K562 (cell line): ENCODE measurements at places on chromosomes 4 and X. TPM values are rescaled to one million over a fixed set of nuclear protein-coding genes. Genes with fewer than 3 reads are reported as not detected.

Gene HTR2C
- polyA plus RNA-seq = 0.21 and 0.26 TPM in 2 replicates

Gene CT55
- polyA plus RNA-seq = 73.8 and 82.3 TPM in 2 replicates

Gene PAQR3
- polyA plus RNA-seq = 20.5 and 31.8 TPM in 2 replicates

Gene GPR34
- polyA plus RNA-seq = 0.13 TPM in 1 of 2 replicates, not detected in the other

Gene NEIL3
- polyA plus RNA-seq = 11.9 and 14.1 TPM in 2 replicates

Gene CT45A8
- not detected in 2 replicates for polyA plus RNA-seq

Gene PLAC8
- polyA plus RNA-seq = 0.05 TPM in 1 of 2 replicates, not detected in the other

Gene NPNT
- polyA plus RNA-seq = not detected in 2 replicates

Gene HPGDS
- polyA plus RNA-seq = not detected in 2 replicates

Gene ATOH1
- not detected in 2 replicates for polyA plus RNA-seq

DNA sequence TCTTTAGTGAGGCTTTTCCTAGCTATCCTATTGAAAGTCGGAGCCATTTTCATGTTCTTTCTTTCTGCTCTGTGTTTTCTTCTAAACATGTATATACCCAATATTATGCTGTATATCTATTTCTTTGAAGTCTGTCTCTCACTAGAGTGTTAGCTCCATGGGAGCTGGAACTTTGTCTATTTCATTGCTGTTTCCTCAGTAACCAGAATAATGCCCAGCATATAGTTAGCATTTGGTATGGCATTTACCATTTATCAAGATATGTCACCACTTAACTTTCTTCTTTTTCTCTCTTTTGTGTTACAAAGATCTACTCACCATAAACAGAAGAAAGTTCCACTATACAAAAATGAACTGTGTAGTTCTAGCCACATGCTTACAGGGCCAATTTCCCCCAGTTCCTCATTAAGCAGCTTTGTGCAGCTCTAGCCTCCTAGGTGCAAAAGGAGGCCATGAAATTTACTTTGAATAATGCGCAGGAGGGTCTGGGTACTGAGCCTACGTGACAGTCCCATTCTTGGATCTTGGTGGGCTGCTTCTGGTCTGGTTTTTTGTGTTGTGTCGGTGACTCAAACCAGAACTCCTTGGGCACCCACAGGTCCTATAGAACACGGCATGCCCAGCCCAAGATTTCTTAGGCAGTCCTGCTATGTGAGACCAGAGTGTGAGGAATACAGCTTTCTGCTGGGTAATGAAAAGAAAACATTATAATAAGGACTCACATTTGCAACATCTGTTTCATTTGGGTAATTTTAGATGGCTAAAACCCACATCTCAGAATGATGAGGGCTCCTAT lies 302.3 kb upstream of the IGFBP7 start:
- no peak for DNase-seq

DNA sequence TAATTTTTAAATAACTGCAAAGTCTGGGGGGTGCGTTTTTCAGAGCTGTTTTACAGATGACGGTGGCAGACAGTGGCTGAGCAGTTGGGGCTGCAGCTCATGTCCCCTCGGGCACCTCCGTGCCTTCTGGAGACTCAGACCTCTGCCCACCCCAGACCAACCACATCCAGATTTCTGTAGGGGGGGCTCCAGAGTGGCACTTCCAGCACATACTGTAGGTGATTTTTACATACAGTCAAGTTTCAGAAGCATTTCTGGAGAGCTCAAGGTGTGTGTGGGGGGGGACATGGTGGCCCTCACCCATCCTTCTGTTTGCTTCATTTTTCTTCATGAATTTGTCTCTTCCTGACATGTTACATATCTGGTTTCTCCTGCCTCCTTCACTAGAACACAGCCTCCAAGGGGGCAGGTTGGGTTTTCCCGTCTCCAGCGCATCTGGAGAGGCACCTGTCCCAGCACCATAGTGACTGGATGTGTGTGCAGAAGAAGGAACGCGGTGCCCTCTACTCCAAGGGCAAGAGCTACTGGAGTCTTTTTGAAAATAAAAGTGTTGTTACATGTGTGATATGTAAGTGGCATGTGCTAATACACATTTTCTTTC lies 37.5 kb downstream of the TMEM271 start:
- no peak for DNase-seq

- peak; percentile 48 for DNase-seq
Measured at GRCh38 chrX:132292793-132293192, 73.5 kb upstream of the RAP2C start.

DNA sequence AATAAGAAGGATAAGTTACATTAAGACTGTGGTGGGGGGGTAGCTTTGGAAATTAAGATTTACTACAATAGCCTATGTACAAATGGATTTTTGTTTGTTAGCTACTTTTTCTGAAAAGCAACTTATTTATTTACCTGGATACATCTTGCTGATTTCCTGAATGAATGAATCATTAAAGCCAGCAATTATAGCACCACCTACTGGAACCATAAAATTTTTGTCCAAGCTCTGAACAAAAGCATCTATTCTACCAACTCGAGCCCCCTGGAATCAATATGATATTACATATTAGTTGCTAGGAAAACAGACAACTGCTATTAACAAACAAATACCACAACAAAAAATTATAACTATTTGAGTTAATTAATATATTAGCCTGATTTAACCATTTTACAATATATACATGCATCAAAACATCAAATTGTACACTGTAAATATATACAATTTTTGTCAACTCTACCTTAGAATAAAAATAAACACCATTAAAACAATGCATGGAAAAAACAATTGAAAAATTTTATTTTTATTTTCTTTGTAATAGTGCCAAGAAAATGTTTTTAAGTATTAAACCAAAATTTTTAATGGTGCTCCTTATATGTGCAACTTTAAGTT lies 15.3 kb downstream of the SEPSECS start:
- DNase-seq = peak; percentile 26

DNA sequence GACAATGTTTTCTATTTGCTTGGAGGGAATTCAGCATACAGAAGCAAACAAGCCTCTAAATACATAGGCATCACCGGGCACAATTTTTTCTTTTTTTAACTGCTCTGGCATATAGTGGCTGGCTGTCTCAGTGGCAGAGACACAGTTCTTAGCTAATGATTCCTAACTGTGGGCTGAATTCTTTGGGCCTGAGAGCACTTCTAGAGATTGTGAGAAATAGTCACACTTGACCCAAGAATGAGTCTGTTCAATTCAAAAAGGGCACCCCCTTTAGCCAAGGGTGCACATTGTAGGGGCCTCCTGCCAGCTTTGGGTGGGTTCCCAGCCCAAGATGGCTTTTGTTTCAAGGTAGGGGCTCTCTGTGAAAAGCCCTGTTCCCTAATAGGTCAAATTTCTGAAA lies 345.7 kb downstream of the ARHGAP10 start:
- DNase-seq = no peak

DNA sequence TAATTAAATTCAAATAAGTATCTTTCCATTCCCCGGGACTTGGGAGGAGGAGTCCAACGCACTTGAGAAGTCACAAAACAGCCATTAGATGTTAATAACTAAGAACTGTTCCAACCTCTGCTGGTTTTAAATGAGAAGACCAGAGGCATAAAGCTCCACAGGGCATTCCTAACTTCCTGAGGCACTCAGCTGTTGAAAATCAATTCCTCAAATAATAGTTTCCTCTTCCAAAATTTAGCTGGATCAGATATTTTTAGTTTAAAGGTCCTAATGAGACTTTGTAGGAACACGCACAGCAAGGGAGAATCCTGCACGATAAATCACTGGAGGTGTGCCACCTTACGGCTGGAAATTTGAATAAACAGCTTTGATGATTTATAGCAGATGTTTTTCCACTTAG lies 504.3 kb upstream of the ZFP42 start:
- DNase-seq = no peak

DNA sequence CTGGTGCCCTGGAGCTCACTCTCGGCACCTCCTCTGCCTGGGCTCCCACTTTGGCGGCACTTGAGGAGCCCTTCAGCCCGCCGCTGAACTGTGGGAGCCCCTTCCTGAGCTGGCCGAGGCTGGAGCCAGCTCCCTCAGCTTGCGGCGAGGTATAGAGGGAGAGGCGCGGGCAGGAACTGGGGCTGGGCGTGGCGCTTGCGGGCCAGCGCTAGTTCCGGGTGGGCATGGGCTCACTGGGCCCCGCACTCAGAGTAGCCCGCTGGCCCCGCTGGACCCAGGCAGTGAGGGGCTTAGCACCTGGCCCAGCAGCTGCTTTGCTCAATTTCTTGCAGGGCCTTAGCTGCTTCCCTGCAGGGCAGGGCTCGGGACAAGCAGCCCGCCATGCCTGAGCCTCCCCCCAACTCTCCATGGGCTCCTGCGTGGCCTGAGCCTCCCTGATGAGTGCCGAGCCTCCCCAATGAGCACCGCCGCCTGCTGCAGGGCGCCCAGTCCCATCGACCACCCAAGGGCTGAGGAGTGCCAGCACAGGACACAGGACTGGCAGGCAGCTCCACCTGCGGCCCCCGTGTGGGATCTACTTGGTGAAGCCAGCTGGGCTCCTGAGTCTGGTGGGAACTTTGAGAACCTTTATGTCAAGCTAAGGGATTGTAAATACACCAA lies 26.7 kb upstream of the FAM90A26 start:
- DNase-seq = no peak

- no peak for DNase-seq
Measured at GRCh38 chrX:78708262-78708661, 39.3 kb upstream of the LPAR4 start.

DNA sequence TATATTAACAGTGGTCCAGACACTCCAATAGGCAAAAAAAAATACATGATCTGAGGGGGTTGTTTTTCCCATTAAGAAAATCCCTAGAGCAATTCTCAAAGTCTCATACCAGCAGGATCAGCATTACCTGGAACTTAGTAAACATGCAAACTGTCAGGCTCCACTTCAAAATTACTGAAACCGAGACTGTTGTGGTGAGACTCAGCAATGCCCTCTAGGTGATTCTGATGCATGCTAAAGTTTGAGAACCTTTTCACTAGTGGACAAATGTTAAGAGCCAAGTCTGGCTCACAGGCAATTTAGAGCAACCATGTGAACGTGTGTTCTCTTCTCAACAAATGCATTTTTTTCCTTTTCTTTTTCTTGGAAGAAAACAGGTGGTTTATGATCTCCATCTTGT lies 30.2 kb downstream of the NEK1 start:
- DNase-seq = no peak

DNA sequence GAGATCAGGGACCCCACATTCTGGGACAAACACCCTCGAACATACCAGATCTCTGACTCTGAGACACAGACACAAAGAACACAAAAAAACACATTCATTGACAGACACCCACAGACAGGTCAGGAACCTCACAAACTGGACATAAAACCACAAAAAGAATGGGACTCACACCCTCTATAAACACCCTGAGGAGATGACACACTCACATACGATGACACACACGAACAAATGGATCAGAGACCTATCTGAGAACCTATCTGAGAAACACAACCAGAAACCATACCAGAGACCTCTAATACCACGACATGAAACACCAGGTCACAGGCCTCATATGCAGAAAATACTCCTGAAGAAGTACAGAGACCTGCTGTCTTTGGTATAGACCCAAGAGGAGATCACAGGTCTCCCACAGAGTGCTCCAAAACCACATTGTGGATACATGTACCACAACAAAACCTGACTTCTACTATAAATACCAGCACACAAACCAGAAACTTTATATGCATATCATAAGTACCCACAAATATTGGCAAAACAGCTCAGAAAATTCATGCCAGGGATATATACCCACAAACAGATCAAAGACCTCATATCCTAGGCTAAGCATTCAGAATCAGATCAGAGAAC lies 19.5 kb downstream of the SUV39H1 start:
- no peak for DNase-seq

GRCh38 chrX:131918839-131919238 lies 104.3 kb upstream of the STK26 start:
- no peak for DNase-seq

GRCh38 chrX:14505648-14506047 lies 23.7 kb upstream of the GLRA2 start:
- no peak for DNase-seq

- DNase-seq = no peak
Measured at GRCh38 chr4:174696657-174697056, 132.4 kb downstream of the GLRA3 start.

DNA sequence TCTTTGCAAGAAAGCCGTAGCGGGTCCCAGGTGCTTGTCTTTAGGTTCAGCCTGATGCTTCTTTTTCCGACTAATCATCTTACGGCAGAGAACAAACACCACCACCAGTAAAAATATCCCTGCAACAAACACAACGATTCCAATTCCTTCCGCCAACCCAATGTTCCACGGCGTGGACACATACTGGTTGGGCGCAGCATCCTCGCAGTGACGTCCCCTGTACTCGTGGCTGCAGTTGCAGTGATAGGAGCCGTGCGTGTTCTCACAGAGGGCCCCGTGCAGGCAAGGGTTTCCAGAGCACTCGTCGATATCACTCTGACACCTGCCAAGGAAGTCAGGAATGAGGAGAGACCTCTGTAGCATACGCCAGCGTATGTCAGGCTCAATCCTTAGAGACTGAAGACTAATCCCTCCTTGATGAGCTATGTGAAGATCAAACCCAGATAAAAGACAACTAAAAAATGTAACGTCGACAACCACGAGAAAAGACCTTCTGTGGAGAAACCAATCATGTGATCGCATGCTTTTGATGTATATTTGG lies 41.6 kb upstream of the MTNR1A start:
- no peak for DNase-seq

GRCh38 chrX:274904-275475 lies 6.2 kb upstream of the PLCXD1 start:
- no peak for DNase-seq

DNA sequence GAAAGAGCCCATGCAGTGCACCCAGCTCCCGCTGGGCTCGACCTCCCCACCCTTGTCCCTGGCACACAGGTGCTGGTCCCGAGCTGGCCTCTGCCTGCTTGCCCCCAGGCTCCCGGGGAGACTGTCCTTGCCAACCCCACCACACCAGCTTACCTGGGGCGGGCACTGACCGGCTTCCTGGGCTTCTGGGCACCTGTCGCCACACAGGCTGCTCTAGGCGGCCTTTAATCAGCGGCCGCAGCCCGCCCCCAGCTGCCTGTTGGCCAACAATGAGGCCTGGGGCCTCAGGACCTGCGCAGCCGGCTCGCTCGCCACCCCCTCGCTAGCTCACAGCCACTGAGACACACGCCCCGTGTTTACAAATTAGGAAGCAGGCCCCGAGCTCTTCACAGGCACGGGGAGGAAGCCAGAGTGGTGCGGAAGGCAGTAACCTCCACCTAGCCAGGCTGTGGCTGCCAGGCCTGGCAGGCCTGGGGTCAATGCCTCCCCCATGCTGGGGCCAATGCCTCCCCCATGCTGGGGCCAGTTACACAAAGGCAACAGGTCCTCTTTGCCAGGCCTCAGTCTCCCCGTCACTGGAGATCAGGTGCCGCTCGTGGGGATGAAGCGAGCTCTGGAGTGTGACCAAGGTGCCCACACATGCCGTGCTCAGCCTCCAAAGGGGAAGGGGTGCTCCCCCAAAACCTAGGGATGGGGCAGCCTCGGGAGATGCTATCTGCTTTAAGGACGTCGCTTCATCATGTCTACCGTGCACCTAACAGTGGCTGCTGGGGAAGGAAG lies at the start of gene TREX2:
Gene TREX2, minus strand, starts transcription at position 201 of the 780 bp plus-strand sequence. CDS start 626 bp downstream, outside the sequence.
- no peak for DNase-seq

GRCh38 chrX:45697591-45697990 lies 496.9 kb upstream of the DIPK2B start:
- no peak for DNase-seq

- no peak for DNase-seq
Measured at GRCh38 chr4:186934841-186935443, 211.3 kb upstream of the FAT1 start.

GRCh38 chr4:181538431-181538830 lies 704.8 kb upstream of the TENM3 start:
- DNase-seq = no peak
